ENCODE measurements at places on chromosomes 7 and 10.

GRCh38 chr10:97000487-97001182, 168.5 kb downstream of the LCOR start:
- DNase-seq = no peak

DNA sequence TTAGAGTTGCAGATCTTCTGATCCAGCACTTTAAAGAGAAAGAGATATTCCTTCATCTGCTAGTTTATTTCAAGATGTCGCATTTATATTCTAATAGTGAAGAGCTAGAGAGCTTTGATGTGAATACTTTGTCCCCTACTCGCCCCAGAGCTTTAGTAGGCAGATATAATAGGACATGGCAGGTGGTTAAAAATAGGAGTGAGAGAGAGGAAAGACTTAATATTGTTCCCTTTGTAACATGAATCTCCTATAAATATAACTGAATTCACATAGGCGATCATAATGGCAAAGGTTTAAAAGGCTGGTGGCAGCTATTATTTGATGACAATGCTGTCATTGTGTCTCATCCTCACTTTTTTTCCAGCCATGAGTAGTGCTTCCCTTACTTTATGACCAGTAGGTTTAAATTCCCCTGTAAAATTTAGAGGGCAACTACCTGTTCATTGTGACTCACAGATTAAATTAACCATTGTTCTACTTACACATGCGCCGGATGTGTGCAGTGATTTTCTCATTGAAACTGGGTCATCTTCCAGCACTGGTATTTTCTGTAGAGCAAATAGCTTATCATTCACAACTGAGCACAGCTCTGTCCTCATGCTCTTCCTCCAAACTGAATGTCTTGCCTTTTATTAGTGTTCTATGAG, 906.7 kb upstream of the CELF2 start:
- DNase-seq = no peak

GRCh38 chr7:107179326-107180164, 10.7 kb downstream of the HBP1 start:
- DNase-seq = no peak

DNA sequence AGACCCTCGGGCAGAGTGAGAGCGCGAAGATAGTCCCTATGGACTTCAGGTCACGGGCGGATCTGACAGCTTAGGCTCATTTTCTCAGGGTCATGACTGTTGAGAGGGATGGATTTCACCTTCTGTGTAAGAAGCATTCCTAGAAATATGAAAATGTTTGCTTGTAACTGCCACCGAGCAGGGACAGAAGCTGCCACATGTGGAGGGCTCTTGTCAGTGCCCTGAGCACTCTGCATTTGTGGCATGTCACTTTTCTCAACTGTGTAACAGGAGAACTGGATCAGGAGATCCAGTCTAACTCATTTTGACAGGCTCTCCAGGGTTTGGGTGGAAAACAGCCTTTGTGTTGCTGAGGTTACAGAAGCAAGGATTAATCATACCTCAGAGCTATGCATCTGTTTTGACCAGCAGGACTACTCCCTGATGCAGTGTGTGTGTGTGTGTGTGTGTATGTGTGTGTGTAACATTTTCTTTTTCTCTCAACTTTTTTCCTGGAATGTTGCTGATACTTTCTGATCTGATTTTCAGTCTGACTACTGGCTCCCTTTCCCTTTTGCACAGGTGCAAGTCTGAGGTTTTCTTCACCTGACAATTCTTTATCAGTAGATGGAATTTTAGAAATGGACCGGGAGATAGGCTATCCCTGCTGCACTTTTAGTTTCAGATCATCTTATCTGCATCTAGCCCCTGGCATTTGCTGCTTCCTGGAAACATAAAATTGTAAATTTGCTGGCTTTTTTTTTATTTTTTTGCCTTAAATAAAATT, 183.3 kb downstream of the STK31 start:
- DNase-seq = no peak

Data from cardiac septum (tissue), 1 donor.